Activated CD4-positive, alpha-beta memory T cell treated with anti-CD3 and anti-CD28 coated beads, Interleukin-2, amount 10 ng/mL, durations not matched to agents 7 days and 5 days (primary cell): ENCODE measurements at places on chromosomes 4 and X.
A peak's percentile ranks its signal among the peaks of the same experiment; 100 is the strongest.

DNA sequence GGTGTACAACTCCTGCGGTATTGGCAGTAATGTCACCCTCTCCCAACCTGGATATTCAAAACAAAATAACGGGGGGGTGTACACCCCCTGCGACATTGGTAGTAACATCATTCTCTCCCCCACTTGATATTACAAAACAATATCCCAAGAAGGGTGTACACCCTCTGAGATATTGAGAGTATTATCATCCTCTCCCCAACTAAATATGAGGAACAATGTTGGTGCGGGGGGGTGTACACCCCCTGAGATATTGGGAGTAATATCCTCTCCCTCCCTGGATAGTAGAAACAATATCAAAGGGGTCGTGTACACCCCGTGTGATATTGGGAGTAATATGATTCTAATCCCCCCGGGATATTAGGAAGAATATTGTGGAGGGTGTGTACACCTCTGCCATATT is 71.4 kb upstream of the ADGRA3 start:
- DNase-seq = no peak

- DNase-seq = peak; percentile 40
Observed at GRCh38 chr4:158496030-158496741, 25.5 kb upstream of the RXFP1 start.

GRCh38 chr4:144494280-144494679 is 151.7 kb upstream of the HHIP start:
- DNase-seq = no peak

DNA sequence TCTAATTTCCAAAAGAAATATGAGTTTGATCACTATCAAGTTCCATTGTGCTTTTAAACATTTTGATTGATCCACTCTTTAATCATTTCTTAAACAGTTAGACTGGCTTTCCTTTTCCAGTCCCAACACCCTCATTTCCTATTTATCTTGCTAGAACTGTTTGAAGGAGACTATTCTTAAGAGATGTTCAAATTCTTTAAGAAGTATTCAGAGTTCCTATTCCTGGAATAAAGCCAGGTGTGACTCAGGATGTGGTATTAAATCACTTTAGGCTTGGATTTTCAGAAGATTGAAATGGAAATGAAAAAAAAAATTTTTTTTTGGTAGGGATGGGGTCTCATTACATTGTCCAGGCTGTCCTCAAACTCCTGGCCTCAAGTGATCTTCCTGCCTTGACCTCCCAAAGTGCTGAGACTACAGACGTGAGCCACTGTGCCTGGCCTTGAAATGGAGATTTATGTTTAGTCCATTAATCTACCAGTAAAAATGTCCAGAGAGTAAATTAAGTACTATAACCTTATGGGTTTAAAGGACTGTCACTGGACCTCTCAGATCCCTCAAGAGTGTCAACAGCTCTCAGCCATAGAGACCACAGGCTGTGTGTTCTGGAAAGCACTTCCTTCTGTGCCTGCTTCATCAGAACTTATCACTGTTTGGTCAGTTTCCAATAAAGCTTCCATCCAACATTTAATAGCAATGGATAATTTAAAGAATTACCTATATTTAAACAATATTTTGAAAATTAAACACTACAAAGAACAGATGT is 90.7 kb downstream of the CDS1 start:
- no peak for DNase-seq

DNA sequence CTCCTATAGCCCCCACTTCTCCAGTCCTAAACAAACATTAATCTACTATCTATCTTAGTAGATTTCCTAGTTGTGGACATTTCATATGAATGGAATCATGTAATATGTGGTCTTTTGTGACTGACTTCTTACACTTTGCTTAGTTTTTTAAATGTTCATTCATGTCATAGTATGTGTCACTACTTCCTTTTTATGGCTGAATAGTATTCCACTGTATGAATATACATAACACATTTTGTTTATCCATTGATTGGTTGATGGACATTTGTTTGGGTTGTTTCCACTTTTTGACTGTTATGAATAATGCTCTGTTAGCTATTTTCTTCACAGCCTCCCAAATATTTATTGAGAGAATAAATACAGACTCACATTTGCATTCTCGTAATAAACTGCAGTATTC is 19.8 kb downstream of the USP53 start:
- DNase-seq = no peak
